Ovary (tissue), 10 donors: ENCODE measurements at places on chromosomes 6 and 20. TPM values are rescaled to one million over a fixed set of nuclear protein-coding genes. Genes with fewer than 3 reads are reported as not detected.

Gene AK9
- total RNA-seq, result 6.5 TPM

Gene APOM
- total RNA-seq, result 1.3 TPM

Gene KHDRBS2
- 0.23 TPM for total RNA-seq

Gene FOXC1
- 7.5 TPM for total RNA-seq

Gene OPN5
- not detected for total RNA-seq

Gene GNRH2
- total RNA-seq, result 1.00 TPM

Gene COL10A1
- not detected for total RNA-seq
